ENCODE measurements at places on chromosomes 1 and 21.

- no peak for DNase-seq
Observed at GRCh38 chr1:183106746-183107145, 79.3 kb upstream of the LAMC2 start.

DNA sequence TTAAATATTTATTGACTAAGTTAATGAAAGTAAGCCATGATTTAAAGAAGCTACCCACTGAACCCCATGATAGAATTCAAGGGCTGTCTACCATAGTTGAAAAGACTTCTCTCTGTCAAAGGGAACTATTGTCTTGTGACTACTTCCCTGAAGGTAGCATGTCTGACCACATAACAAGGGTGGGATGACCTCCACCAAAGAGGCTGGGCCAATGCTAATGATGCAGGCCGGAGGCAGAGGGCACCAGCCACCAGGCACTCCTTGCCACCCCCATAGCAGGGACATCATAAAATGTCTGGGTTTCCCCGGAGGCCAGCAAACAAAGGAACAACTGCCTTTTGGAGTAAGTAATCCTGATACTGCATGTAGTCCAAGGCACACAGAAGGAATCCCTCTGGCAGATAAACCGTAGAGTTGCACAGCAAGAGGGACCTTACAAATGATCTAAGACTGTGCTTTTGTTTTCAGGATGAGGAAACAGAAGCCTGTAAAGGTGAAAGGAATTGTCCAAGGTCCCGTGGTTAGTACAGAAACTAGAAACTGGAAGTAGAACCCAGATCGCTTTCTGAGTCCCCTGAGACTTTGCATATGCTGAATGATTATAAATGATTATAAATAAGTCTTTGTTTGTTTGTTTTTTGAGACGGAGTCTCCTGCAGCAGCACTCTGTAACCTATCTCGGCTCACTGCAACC lies 33.5 kb upstream of the ITPKB start:
- no peak for DNase-seq

- no peak for DNase-seq
Observed at GRCh38 chr1:167697667-167698141, 24.1 kb upstream of the MPZL1 start.

DNA sequence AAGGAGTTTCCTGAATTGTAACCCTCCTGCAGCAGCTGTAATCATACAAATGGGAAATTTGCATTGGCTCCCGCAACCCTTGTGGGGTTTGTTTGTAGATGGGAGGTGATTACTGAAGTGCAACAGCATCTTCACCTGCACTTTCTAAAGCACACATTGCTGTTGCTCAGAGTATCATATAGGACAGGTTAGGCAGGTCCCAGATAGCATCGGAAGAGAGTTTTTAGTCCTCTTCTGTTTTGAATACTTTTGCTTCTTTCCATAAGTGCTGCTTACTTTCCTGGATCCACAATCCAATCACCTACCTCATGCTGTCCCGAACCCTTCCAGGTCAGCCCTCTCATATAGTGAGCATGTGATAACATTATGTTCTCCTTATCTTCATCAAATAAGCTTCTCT lies 300.4 kb downstream of the PTPRC start:
- no peak for DNase-seq

All from ascending aorta (tissue), 2 donors.